ENCODE measurements at places on chromosomes 12 and 14.

- no peak for DNase-seq
Observed at GRCh38 chr12:22172501-22172900, 126.5 kb downstream of the CMAS start.

GRCh38 chr12:44317651-44318126 is 481.8 kb downstream of the TMEM117 start:
- no peak for DNase-seq

GRCh38 chr14:71358209-71358931 is 451.1 kb downstream of the PCNX1 start:
- no peak for DNase-seq

DNA sequence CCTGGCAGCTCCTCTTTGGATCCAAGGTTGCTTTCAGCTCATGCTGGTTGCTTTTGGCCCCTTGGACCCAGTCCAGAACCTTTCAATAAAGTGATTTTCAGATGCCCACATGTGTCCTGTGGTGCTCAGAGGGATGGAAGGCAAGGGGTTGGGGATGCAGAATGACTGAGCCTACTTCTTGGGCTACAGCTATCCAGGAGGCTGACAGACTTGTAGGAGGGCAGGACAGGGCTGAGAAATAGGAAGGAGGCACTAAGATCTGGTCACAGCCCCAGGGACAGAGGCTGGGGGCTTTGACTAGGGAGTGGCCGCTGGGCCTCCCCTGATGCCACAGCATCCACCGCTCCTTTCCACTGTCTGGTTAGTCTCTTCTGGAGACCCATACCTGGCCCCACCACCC is 1.2 kb upstream of the HOXC11 start:
- no peak for DNase-seq

DNA sequence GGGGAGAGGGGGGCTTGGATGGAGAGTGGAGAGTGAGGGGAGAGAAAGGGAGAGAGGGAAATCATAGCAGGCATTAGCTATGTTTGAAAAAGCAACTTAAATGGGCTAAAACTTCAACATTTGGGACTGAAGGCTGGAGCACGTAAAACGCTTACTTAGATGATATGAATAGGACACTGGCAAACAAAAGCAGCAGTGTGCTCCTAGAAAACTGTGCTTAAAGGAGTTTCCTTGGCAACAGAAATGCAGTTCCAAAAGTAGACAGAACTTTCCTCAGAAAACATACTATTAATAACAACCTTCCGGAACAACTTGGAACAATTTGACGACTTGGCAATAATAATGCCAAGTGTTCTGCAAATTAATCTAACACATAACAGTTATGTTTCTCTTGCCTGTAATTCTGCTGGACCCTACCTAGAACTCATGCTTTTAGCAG is 235.5 kb upstream of the NPAS3 start:
- DNase-seq, result no peak

DNA sequence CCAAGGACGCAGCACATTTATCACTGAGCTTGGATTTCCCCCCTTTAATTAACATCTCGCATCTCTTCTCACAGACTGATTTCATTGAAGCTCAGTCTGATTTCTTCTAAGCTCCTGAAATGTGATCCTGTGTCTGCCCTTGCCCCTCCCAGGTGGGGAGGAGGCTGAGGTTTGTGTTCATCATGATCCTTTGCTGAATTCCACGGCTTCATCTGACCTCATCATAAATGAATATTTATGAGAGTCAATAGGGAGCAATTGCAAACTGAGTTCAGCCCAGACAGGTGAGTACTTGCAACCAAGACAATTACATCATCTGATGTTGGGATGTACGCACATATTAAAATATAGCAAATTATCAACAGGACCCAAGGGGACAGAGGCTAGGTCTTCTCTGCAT is 72.4 kb downstream of the MAP1LC3B2 start:
- no peak for DNase-seq

- no peak for DNase-seq
Observed at GRCh38 chr12:27899151-27899661, 73.3 kb downstream of the PTHLH start.

DNA sequence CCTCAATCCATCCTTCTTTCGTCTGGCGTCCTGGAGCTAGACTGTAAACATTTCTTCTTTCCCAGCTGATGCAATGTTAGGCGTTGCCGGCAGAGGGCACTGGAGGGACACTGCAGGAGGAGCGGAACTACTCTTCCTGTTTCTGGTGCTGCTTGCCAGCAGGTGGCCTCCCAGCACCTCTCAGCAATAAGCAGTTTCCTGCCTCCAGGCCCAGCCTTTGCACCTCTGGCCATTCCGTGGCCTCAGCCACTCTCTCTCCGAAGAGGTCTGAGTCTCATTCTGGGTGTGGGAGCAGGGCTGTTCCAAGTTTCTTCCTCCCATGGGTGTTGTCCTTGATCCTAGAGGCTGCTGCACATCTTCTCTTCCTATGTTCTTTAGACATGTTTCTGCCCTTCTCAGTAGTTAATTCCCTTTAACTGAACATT is 7.5 kb upstream of the ASPG start:
- DNase-seq, result no peak

- DNase-seq, result no peak
Observed at GRCh38 chr12:116358893-116359761, 81.6 kb upstream of the MED13L start.

GRCh38 chr12:6921996-6922946 is 5.5 kb upstream of the ATN1 start:
- DNase-seq, result no peak

- no peak for DNase-seq
Observed at GRCh38 chr12:73301530-73301929, 1029.4 kb downstream of the TRHDE start.

DNA sequence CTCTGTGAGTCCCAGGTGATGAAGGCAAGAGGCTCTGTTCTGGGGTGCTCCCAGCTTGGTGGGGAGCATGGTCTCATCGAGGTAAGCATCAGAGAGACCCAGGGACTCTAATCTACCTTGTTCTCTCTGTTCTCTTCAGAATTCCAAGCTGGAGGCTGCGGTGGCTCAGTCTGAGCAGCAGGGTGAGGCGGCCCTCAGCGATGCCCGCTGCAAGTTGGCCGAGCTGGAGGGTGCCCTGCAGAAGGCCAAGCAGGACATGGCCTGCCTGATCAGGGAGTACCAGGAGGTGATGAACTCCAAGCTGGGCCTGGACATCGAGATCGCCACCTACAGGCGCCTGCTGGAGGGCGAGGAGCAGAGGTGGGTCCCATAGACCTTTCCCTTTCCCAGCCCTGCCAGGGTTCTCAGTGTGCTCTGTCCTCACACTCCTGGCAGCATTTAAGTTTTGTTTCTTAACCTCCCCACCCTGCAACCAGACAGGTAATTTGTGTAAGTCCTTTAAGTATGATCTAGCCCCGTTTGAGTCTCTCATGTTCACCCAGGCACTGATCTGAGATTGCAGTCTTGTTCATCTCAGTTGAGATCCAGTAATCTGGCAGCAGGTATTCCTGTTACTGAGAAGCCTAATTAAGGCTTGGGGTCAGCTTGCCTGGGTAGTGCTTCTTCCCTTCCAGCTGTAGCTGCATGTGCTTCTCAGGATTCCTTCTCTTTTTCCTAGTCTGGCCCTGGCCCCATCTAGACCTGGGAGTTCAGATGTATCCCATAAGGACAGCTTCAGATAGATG is 14.8 kb upstream of the KRT81 start:
- no peak for DNase-seq

DNA sequence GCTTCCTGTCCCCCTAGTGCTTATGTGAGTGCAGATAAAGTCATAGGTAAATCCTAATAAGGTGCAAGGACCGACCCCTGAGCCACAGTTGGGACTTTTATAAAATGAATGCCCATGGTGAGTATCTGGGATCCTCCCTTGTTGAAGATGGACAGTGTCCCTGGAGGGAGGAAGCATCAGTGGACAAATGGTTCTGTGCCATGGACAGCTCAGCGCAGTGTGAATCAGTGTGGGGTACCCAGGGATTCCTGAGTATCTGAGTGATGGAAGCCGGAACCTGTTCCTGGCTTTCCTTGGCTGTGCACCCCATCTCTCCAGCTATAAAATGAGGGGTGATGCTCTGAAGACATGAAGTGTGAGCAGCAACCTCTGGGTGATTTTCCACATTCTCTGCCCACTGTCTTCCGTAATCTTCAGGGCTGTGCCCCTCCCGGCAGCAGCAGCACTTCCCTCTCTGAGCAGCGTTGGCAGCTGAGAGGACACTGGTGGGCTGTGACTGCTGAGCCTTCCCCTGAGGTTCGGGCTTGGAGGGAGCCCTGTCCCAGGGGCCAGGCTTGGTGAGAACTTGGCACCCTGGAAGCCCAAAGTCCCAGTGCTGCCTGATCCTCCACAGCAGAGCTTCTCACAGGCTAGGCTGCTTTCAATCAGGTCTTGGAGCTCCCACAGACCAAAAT is 25.0 kb downstream of the VCPKMT start:
- no peak for DNase-seq

DNA sequence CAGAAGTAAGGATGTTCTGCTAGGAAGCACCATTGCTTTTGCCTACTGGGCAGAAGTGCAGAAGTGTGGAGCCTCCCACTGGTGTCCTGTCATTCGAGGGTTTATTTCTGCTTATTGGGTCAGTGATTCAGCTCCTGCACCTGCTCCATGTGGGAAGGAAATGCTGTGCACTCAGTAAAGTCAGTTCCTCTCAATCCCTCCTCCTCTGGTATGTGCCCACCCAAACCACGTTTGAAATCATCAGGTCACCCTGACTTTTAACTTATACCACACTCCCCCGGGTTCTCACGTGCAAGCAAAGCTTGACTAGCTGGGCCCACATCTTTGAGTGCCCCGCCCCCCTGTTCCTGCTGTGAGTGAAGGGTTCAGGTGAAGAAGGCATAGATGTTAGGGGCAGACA is 223.7 kb downstream of the CHST11 start:
- no peak for DNase-seq

GRCh38 chr14:63726499-63726898 is 1.4 kb downstream of the SGPP1 start:
- DNase-seq, result no peak

DNA sequence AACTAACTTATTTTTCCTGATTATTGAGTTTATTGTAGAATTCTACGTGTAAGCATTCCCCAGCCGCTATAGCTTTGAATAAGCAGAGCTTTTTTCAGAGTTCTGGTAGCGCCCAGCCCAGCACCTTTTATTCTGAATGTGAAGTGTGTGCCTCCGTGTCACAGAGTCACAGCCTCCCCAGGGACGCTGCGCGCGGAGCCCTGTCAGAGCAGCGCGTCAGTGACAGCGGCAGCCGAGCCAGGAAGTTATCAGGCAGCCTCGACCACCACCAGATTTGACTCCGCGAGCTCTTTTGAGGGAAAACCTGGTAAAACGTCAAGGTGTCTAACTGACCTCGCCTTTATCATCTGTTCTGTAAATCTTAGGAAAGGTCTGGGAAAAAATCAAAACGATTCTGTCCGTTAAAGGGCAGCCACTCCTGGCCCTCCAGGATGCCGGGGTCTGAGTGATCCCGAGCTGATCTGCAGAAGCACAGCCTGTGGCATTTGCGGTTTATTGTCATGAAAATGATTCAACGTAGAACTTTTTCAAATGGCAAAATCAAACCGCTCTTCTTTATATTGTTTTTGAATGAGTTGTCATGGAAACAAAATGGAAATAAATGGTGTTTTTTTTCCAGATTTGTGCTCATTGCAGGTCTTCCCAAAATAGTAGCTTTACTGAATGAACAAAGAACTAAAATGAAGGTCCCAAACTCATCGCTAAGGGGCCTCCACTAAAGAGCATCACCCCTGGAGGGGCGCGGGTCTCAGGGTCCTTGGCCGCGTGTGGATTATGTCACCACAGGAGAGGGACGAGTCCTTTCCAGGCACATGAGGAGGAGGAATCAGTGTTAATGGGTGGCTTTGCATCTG is 43.1 kb upstream of the MMP17 start:
- no peak for DNase-seq

DNA sequence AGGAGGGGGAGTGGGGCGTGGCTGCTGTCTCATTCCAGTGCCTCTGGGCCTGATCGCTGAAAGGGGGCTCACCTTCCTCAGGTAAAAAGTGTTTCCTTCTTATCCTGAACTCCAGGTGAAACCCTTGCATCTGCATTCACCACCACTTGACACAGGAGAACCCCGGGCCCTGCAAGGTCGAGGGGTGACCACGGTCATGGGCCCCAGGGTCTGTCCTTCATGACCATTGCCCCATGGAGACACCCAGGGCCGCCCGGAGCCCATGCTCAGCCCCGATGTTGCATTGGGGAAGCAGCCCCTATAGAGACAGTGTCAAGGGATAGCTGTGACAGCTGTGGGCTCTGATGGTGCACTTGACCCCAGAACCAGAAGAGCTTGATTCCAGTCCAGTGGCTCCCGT is 34.4 kb upstream of the DYNC1H1 start:
- no peak for DNase-seq

DNA sequence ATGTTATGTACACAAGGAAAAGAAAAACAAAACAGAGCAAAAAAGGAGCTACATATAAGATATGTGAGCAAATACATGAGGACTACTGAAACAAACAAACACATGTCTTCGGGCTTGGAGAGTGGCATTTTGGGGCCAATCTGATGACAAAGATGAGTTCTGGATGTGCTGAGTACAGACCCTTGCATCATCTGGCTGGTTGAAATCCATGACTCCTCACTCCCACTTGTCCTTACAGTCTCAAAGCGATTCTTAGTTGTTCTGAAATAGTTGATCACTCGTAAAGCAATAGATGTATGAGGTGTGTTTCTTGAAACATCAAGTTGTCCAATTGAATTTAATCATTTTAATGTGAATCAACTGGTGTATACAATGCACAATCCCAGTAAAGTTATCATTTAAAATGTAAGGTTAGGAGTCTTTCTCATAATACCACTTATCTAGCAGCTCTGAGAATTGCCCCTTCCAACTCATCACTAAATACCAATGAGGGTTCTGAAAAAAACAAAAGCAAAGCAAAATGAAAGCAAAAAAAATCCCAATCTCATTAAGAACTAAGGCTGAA is 136.9 kb downstream of the ITPR2 start:
- no peak for DNase-seq

DNA sequence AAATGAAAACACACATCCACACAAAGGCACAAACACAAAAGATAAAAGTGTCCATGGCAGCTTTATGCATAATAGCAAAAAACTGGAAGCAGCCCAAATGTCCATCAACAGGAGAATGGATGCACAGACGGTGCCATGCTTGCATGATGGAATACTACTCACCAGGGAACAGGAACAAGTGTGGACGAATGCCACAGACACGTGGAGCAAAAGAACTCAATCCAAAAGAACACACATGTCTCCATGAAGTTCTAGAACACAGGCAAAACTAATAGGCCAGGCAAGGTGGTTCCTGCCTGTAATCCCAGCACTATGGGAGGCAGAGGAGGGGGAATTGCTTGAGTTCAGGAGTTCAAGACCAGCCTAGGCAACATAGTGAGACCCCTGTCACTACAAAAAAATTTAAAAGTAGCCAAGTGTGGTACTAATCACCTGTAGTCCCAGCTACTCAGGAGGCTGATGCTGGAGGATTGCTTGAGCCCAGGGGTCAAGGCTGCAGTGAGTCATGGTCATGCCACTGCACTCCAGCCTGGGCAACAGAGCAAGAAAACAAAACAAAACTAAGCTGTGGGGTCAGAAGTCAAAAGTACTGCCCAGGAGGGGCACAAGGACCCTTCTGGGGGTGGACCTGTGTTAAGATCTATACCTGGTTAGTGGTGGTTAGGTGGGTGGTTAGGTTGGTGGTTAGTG is 7.3 kb upstream of the TMEM119 start:
- DNase-seq, result no peak

GRCh38 chr12:122795807-122796206 is 21.4 kb downstream of the CCDC62 start:
- no peak for DNase-seq

GRCh38 chr12:91172096-91172495 is 10.5 kb downstream of the DCN start:
- DNase-seq, result no peak
